D341Med (cell line): ENCODE measurements at places on chromosomes 5 and 9.

DNA sequence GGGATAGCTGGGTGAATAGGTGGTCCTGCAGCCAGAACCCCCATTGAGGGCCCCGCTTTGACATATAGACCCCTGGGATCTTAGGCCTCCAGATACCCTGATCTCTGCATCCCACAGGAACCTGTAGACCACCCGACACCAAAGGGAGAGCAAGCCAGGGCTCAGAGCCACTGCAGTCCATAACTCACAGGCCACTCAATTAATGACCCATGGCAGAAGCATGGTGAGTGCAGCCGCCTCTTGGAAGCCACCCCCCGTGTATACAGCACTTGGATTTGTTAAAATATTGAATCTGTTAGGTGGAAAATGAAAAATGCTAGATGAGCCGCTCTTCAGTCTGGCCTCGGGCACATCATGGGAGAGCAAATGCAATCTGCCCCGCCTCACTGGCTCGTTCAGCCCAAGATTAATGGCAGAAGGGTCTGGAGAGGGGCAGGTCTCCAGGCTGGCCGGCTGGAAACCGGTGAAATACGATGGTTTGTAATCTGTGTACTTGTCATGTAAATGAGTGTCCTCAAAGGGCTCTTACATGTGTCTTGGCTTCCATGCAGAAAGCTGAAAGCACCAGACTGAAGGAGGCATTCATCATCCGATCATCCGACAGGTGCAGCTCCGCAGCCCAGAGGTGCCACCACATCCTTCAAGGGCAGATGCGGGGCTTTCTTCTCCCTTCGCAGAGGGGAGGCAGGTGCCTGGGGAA, 111.3 kb downstream of the OLFM1 start:
- DNase-seq = no peak

- no peak for DNase-seq
Observed at GRCh38 chr5:1593903-1594356, 70.2 kb upstream of the LPCAT1 start.

GRCh38 chr9:31393240-31393639, 991.2 kb upstream of the ACO1 start:
- DNase-seq = no peak

GRCh38 chr5:100900142-100900795, 2.8 kb downstream of the ST8SIA4 start:
- DNase-seq = peak; percentile 21

GRCh38 chr5:11525020-11525419, 379.2 kb downstream of the CTNND2 start:
- DNase-seq = no peak
